ENCODE measurements at places on chromosomes 1 and 21.

DNA sequence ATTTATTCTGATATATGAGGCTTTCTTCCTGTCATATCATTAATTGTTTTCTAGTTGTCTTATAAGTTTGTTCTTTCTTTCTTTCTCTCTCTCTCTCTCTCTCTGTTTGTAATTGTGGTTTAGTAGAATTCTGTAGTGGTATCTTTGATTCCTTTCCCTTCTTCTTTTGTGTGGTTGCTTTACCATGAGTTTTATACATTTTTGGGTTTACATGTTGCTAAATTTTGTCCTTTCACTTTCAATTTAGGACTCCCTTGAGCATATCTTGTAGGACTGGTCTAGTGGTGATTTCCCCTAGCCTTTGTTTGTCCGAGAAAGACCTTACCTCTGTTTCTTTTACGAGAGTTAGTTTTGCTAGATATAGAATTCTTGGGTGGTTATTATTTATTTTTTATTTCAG, 162.3 kb upstream of the CHRM3 start:
- no peak for DNase-seq

DNA sequence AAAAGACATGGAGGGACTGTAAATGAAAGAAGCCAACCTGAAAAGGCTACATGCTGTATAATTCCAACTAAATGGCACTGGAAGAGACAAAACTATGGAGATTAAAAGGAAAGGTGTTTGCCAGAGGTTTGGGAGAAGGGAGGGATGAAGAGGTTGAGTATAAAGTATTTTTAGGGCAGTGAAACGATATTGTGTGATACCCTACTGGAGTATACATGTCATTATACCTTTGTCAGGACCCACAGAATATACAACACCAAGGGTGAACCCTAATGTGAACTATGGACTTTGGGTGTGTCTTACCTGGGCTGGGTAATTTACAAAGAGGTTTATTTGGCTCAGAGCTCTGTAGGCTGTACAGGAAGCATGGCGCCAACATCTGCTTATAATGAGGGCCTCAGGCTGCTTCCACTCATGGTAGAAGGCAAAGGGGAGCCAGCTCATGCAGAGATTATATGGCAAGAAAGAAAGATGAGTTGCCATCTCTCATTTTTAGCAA, 73.4 kb downstream of the CD2 start:
- DNase-seq: no peak

GRCh38 chr1:212774584-212774983, 17.0 kb downstream of the NSL1 start:
- no peak for DNase-seq

- DNase-seq: peak; percentile 55
Observed at GRCh38 chr1:229273507-229274232, 2.8 kb downstream of the RAB4A start.

GRCh38 chr1:60866226-60866900, 216.0 kb upstream of the NFIA start:
- DNase-seq: no peak

DNA sequence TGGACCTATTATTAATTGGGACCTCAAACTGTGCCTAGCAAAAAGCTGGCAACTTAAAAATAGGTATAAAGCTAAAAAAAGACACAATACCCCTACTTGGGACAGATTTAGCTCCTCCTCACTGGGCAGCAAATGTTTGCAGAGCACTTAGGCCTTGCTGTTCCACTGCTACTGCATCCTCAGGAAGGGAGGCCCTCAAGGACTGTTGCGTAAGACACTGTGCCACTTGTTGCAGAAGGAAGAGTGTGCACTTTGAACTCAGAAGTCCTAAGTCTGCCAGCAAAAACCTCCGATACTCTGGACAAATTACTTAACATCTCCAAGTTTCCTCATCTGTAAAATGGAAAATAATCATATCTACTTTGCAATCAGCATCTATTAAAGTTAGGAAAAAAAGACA, 322.9 kb downstream of the BARHL2 start:
- DNase-seq: no peak

DNA sequence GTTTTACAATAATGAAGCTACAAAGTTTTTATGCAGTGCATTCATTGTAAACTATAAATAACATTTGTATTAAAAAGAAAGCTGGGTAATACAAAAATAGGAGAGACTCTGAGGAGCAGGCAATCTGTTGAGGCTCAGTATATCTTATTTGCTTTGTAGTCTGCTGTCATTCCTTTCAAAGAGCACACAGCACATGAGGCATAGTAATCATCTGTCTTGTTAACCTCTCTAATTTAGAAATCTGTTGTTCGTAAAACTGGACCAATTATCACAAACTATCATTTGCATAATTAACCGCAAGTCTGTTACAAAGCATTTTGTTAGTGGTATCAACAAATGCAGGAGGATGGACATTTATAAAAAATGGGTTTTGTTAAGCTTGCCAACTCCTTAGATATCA, 51.0 kb downstream of the SELENOF start:
- no peak for DNase-seq

DNA sequence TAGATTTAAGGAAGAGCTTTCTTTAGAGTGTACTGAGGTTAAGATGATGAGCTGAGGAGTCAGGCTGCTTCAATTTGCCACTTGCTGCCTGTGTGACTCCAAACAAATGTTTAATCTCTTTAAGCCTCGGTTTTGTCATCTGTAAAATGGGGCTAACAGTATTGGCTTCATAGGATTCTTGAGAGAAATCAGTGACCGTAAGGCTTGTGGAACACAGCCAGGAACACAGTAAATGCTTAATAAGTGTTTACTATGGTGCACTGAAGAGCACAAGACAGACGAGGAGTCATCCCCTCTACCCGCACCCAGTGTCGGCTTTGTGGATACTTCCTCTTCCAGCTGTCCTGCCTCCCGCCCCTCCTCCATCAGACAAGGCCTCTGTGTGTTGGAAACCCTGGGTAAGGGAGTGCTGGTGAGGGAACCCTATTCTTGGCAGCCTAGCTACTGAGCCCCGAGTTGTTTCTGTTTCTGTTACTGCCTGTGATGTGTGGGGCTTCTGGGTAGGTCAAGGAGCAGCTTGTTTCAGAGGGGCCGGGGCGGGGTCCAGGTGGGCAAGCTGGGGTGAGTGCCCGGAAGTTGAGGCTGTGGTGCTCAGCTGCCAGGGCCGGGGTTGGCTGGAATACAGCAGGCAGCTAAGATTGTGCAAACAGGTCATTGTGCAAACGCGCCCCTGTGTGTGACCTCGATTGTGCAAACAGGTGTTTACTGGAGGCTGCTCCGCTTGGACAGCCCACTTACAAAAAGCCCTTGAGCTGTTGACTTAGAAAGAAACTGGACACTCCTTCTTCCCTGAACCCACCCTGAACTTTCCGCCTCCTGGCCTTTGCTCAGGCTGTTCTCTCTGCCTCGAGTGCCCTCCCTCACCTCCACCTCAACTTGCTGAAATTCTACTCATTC, 4.0 kb upstream of the CSF3R start:
- no peak for DNase-seq

Measured in esophagus muscularis mucosa (tissue), 4 donors.